Neural progenitor cell (in vitro differentiated cells): ENCODE measurements at places on chromosomes 12 and 14. TPM values are rescaled to one million over a fixed set of nuclear protein-coding genes. Genes with fewer than 3 reads are reported as not detected.

Gene CCDC175
- 0.24 and 0.31 TPM in 2 replicates for total RNA-seq

Gene GALNT6
- total RNA-seq: 1.5 TPM in 1 of 2 replicates, not detected in the other

Gene ADAM20
- total RNA-seq: 1.2 and 2.0 TPM in 2 replicates

Gene CLEC9A
- total RNA-seq: not detected in 2 replicates

Gene KCNK10
- total RNA-seq: 6.9 and 11.0 TPM in 2 replicates

Gene HOXC10
- not detected in 2 replicates for total RNA-seq

Gene ING4
- 101 and 135 TPM in 2 replicates for total RNA-seq

Gene SLC5A8
- total RNA-seq: not detected in 2 replicates

Gene DAO
- not detected in 2 replicates for total RNA-seq

Gene ANKS1B
- total RNA-seq: 4.5 and 7.9 TPM in 2 replicates

Gene DLK1
- 312 and 1,018 TPM in 2 replicates for total RNA-seq

Gene HVCN1
- 12.0 and 16.4 TPM in 2 replicates for total RNA-seq

Gene STRAP
- total RNA-seq: 180 and 303 TPM in 2 replicates

DNA sequence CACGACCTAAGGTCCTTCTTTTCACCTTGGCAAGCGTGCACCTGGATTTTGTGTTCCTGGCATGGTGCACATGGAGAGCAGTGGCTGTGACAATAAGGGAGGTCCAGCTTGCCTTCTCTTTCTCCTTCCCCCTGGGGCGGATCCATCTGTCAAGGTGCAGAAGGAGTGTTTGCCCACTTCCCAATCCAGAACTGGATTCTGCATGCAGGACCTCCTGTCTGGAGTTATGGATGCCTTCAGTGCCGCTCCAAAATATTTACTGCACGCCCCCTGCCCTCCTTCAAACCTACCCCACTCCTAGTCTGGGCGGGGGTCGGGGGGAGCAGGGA lies 192.7 kb downstream of the DPF3 start:
- H3K27ac ChIP-seq: no peak overlapping the region
- H3K4me1 ChIP-seq: peaks cover 26% of the 10 kb centered on the region
- peak; percentile 12 for DNase-seq
- no peaks in the 10 kb centered on the region for H3K36me3 ChIP-seq
- no peaks in the 10 kb centered on the region for H3K27me3 ChIP-seq

GRCh38 chr12:7108003-7108795 lies 815 bp downstream of the C1RL start:
- no peak overlapping the region for H3K27ac ChIP-seq
- no peaks in the 10 kb centered on the region for H3K27me3 ChIP-seq
- H3K36me3 ChIP-seq: peaks cover 15% of the 10 kb centered on the region
- peak; percentile 65 for DNase-seq

DNA sequence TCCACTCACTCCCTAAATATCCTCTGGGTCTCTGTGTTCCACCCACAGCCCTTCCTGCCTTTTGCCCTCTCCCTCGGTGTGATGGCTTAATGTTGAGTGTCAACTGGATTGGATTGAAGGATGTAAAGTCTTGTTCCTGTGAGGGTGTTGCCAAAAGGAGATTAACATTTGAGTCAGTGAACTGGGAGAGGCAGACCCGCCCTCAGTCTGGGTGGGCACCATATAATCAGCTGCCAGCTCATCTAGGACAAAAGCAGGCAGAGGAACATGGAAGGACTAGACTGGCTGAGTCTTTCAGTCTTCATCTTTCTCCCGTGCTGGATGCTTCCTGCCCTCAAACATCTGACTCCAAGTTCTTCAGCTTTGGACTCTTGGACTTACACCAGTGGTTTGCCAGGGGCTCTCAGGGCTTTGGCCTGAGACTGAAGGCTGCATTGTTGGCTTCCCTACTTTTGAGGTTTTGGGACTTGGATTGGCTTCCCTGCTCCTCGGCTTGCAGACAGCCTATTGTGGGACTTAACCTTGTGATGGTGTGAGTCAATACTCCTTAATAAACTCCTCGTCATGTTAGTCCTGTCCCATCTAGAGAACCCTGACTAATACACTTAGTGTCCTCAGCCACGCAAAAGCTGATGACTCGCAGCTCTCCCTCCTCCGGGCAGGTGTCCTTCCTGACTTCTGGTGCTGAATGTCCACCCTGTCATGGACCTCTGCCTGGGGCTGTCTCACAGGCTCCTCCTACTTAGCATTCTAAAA lies 5.9 kb downstream of the DGLUCY start:
- no peak overlapping the region for H3K27ac ChIP-seq
- DNase-seq: no peak
- H3K4me1 ChIP-seq: peaks cover 13% of the 10 kb centered on the region
- H3K36me3 ChIP-seq: no peaks in the 10 kb centered on the region

- H3K4me1 ChIP-seq: no peaks in the 10 kb centered on the region
- DNase-seq: peak; percentile 78
- H3K36me3 ChIP-seq: no peaks in the 10 kb centered on the region
- peak overlapping the region; percentile 71 for H3K4me3 ChIP-seq
- peaks cover 45% of the 10 kb centered on the region for H3K27me3 ChIP-seq
These were observed 1.0 kb downstream of the DGKA start for GRCh38 chr12:55931780-55932550.

GRCh38 chr12:92330654-92331053 lies 185.0 kb upstream of the BTG1 start:
- no peaks in the 10 kb centered on the region for H3K27me3 ChIP-seq
- no peaks in the 10 kb centered on the region for H3K36me3 ChIP-seq
- H3K27ac ChIP-seq: no peak overlapping the region
- no peak overlapping the region for H3K4me3 ChIP-seq

DNA sequence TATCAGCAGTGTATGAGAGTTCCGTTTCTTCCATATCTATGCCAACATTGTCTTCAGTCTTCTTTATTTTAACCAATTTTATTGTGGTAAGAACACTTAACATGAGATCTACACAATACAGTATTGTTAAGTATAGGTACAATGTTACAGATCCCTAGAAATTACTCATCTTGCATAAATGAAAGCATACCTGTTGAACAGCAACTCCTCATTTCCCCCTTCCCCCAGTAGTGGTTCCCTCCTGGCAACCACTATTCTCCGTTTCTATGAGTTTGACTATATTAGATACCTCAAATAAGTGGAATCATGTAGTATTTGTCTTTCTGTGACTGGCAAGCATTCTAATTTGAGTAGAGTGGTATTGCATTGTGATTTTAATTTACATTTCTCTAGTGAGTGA lies 150.5 kb downstream of the CRADD start:
- no peak for DNase-seq
- H3K27ac ChIP-seq: no peak overlapping the region
- peaks cover 10% of the 10 kb centered on the region for H3K4me1 ChIP-seq
- H3K36me3 ChIP-seq: no peaks in the 10 kb centered on the region

- peak overlapping the region; percentile 82 for H3K27ac ChIP-seq
- H3K4me1 ChIP-seq: peaks cover 14% of the 10 kb centered on the region
- no peak overlapping the region for H3K4me3 ChIP-seq
- H3K36me3 ChIP-seq: no peaks in the 10 kb centered on the region
These were observed 21.4 kb downstream of the SYNE2 start for GRCh38 chr14:63874223-63874622.

- no peaks in the 10 kb centered on the region for H3K4me1 ChIP-seq
- peak; percentile 50 for DNase-seq
- no peak overlapping the region for H3K27ac ChIP-seq
- no peak overlapping the region for H3K4me3 ChIP-seq
- no peaks in the 10 kb centered on the region for H3K36me3 ChIP-seq
- no peaks in the 10 kb centered on the region for H3K27me3 ChIP-seq
These were observed 47.0 kb upstream of the SLC2A13 start for GRCh38 chr12:40152783-40153383.

DNA sequence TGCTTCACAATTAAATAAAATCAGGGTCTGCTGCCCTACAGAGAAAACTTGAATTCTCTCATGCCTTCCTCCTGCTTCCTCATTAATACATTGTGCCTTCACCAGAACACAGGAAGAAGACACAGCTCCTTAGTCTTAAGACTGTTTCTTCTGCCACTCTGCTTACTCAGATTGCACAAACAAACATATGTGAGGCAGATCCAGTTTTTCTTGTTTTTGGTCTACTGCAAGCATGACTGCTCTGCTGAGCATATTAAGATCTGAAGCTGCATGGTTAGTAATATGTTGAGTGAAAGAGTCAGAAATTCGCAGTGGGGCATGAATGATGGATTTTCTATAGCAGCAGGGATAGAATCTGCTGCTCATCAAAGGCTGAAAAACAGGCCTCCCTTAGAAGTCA lies 321.1 kb upstream of the STXBP6 start:
- no peaks in the 10 kb centered on the region for H3K4me1 ChIP-seq
- no peaks in the 10 kb centered on the region for H3K27me3 ChIP-seq
- H3K4me3 ChIP-seq: no peak overlapping the region

- H3K4me3 ChIP-seq: no peak overlapping the region
- no peaks in the 10 kb centered on the region for H3K27me3 ChIP-seq
- H3K27ac ChIP-seq: no peak overlapping the region
- no peak for DNase-seq
- H3K4me1 ChIP-seq: peaks cover 21% of the 10 kb centered on the region
- H3K36me3 ChIP-seq: no peaks in the 10 kb centered on the region
These were observed 69.7 kb upstream of the CCND2 start for GRCh38 chr12:4203772-4204376.

DNA sequence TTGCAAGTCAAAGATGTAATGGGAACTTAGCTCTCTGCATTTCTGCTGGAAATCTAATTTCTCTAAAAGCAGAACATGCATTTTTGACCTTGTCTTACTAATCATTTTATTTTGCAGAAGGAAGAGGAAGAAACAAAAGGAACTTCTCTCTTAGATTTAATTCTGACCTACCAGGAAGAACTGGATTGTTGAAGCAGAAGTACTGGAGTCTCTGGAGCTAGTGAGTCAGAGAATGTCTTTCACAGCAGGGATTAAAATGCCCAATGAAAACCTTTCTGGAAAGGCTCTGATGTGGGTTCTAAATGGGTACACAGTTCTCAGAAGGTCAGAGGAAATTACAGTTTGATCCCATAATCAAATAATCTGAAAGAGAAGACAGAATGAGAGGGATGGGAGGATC lies 70.8 kb upstream of the GNG2 start:
- H3K4me3 ChIP-seq: no peak overlapping the region
- no peaks in the 10 kb centered on the region for H3K36me3 ChIP-seq
- no peaks in the 10 kb centered on the region for H3K27me3 ChIP-seq
- H3K4me1 ChIP-seq: no peaks in the 10 kb centered on the region

- peaks cover 4% of the 10 kb centered on the region for H3K27me3 ChIP-seq
- H3K36me3 ChIP-seq: no peaks in the 10 kb centered on the region
- DNase-seq: no peak
- H3K4me3 ChIP-seq: no peak overlapping the region
- H3K4me1 ChIP-seq: no peaks in the 10 kb centered on the region
- no peak overlapping the region for H3K27ac ChIP-seq
These were observed 15.3 kb downstream of the NYNRIN start for GRCh38 chr14:24414077-24414476.

- H3K4me3 ChIP-seq: no peak overlapping the region
- no peaks in the 10 kb centered on the region for H3K36me3 ChIP-seq
- H3K27me3 ChIP-seq: no peaks in the 10 kb centered on the region
- H3K4me1 ChIP-seq: peaks cover 22% of the 10 kb centered on the region
- DNase-seq: no peak
These were observed 40.3 kb downstream of the FAM222A start for GRCh38 chr12:109753959-109754358.

DNA sequence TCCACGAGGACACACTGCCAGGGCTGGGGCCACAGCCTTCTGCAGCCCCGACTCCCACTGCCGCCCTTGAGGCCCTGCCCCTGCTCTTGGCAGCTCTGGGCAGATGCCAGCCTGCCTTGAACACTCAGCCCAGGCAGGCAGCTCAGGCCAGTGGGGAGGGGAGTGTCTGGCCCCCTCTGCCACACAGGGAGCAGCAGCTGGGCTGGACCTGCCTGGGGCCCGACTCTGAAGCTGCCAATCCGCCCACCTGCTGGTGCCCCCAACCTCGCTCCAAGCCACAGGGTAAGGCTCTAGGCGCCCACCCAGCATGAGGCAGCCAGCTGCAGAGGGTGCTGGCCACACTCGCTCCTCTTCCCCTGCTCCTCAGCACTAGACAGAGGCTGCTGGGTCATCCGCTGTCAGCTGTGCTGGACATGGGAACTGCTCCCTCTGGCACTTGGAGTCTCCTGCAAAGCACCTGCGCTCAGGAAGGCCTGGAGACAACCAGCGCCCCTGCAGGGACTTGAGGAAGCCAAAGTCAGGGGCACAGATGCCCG lies 24.6 kb upstream of the NUDT14 start:
- no peaks in the 10 kb centered on the region for H3K36me3 ChIP-seq
- H3K4me1 ChIP-seq: peaks cover 13% of the 10 kb centered on the region
- no peaks in the 10 kb centered on the region for H3K27me3 ChIP-seq
- H3K27ac ChIP-seq: no peak overlapping the region

DNA sequence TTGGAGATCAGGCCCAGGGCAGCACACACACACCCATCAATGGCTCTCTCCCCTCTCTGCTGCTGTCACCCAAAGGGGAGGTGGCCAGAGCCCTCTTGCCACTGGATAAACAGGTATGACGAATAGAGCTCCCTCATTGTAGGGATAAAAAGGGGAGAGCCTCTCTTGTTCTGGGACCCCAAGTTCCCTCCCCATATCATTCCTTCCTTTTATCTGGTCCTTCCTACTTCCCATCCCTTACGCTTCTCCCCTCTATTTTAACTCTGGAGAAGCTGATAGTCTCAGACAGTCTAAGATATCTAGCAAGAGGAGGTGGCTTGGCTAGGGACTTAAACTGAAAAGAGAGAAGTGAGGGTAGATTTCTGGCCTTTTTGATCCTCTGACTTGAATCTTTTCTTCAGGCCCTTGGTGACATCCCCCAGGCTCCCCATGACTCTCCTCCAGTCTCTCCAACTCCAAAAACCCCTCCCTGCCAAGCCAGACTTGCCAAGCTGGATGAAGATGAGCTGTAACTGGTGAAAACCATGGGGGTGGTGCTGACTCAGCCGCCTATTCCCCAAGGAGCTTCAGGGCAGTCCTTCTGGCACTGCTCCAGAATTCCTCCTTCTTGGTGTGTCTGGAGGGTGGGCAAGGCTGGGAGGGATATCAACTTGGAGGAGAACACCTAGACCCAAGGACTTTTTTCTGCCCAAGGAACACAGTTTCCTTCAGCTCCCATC lies 5.3 kb downstream of the ARHGEF25 start:
- no peak for DNase-seq
- no peak overlapping the region for H3K27ac ChIP-seq
- no peaks in the 10 kb centered on the region for H3K36me3 ChIP-seq
- H3K27me3 ChIP-seq: peaks cover 68% of the 10 kb centered on the region
- no peak overlapping the region for H3K4me3 ChIP-seq

GRCh38 chr14:32991691-32992090 lies 53.0 kb downstream of the NPAS3 start:
- no peak overlapping the region for H3K4me3 ChIP-seq
- H3K36me3 ChIP-seq: no peaks in the 10 kb centered on the region
- peaks cover 8% of the 10 kb centered on the region for H3K4me1 ChIP-seq
- no peak for DNase-seq
- no peak overlapping the region for H3K27ac ChIP-seq
- H3K27me3 ChIP-seq: no peaks in the 10 kb centered on the region

GRCh38 chr14:102734436-102734835 lies 42.8 kb upstream of the TRAF3 start:
- no peak overlapping the region for H3K27ac ChIP-seq
- DNase-seq: no peak
- H3K27me3 ChIP-seq: no peaks in the 10 kb centered on the region
- H3K36me3 ChIP-seq: no peaks in the 10 kb centered on the region
- H3K4me3 ChIP-seq: no peak overlapping the region
- H3K4me1 ChIP-seq: no peaks in the 10 kb centered on the region
